Activated CD4-positive, alpha-beta T cell treated with anti-CD3 and anti-CD28 coated beads, Interleukin-2, Interleukin-4, amounts not matched to agents 100 ng/mL and 50 ng/mL, durations not matched to agents 16 hours and 8 hours (primary cell): ENCODE measurements at places on chromosomes 3 and 15.
A peak's percentile ranks its signal among the peaks of the same experiment; 100 is the strongest.

- DNase-seq = no peak
Observed at GRCh38 chr3:118412503-118412902, 622.1 kb downstream of the IGSF11 start.

DNA sequence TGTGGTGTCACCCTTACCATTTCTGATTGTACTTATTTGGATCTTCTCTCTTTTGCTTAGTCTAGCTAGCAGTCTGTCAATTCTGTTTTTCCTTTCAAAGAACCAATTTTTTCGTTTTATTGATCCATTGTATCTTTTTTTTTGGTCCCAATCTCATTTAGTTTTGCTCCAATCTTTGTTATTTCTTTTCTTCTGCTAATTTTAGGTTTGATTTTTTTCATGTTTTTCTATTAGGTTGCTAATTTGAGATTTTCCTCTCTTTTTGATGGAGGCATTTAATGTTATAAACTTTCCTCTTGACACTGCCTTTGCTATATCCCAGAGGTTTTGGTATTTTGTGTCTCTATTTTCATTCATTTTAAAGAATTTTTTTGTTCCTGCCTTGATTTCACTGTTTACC is 16.9 kb upstream of the FAM98B start:
- DNase-seq = no peak

DNA sequence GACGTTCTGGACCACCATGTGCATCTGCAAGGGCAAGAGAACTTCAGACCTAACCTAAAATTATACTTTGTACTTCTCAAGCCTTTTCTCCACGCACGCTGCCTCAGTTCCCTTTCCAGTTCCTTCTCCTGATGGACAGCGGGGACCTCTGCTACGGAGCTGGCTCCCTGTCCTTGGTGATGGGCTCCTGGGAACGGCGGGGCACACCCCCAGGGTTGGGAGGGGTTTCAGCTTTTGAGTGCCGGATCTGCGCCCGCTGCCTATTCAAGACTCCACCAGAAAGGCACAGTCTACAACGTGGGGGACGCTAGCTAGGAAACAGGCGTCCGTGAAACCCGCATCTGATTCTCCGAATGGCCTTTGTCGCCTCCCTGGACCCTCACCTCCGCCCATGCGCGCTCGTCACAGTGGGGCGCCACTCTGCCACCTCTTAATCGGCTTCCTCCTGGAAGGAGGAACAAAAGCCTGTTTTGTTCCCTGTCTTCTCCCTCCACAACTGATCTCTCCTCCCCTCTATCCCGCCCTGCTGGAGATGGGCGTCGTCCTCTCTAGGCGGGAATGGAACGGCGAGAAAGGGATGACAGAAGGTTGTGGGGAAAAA is 2.2 kb downstream of the GPR149 start:
- no peak for DNase-seq

GRCh38 chr3:38980938-38981337 is 70.8 kb downstream of the SCN11A start:
- no peak for DNase-seq

GRCh38 chr3:47441796-47442551 is 33.8 kb downstream of the SCAP start:
- DNase-seq = no peak

GRCh38 chr3:192060160-192060781 is 599.3 kb downstream of the PYDC2 start:
- DNase-seq = no peak

DNA sequence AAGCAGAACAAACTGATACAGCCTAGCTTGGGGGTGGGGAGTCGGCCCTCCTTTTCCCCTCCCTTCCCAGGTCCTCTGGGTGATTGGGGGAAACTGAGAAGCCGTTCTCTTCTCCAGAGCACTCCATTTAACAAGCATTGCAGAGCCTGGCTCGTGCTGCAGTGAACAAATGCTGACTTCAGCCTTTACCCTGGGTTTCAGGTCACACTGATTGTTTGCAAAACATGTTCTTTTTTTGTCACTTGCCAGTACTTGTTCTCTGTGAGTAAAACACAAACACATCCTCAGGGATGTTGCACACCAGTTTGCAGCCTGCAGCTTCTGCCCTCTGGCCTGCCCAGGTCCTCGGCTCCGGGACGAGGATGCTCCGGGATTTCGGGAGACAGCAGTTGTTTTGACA is 132.8 kb downstream of the PGPEP1L start:
- DNase-seq = no peak

DNA sequence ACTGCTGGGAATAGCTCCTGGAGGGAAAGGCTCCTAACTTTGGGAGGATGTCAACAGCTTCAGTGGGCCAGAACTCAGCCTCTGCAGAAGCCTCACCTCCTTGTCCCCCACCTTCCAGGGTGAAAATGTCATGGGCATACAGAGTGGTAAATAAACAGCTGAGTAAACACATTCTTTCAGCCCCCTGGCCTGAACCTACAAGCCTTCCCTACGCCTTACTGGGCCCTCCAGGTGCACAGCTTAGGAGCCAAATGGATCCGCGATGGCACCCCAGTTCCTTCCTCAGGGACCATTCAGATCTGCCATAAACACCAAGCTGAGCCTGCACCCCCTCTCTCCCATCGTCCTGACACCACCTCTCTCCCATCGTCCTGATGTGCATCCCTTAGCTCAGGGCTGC is 126.2 kb upstream of the IGF1R start:
- DNase-seq = no peak

- no peak for DNase-seq
Observed at GRCh38 chr15:58546635-58547627, 115.1 kb downstream of the LIPC start.

- DNase-seq = no peak
Observed at GRCh38 chr3:124577494-124578167, 152.6 kb upstream of the UMPS start.

GRCh38 chr3:57756528-57757401 is 656 bp downstream of the SLMAP start:
- DNase-seq = peak; percentile 32

DNA sequence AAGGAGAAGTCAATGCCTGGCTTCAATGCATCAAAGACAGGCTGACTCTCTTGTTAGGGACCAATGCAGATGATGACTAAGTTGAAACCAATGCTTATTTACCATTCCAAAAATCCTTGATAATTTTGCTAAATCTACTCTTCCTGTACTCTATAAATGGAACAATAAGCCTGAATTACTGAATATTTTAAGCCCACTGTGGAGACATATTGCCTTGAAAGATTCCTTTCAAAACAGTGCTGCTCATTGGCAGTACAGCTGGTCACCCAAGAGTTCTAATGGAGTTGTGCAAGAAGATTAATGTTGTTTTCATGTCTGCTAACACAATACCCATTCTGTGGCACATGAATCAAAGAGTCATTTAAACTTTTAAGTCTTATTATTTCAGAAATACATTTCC is 181.0 kb upstream of the CBLB start:
- DNase-seq = no peak

DNA sequence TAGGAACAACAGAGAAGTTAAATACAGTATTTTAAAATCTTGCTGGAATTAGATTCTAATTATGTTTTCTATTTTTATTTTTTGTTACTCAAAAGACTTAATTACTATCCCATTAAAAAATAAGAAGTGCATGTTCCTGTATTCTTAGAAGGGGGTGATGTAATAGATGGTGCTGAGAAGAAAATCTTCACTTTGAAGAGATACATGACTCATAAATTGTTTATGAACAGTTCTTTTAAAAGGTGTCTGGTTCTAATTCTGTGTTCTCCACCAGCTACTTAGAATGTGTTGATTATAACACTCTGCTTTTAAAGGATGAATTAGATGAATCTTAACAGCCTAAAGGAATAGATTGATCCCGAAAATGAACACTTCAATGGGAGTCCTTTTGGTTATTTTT is 8.2 kb downstream of the RCN2 start:
- DNase-seq = no peak

DNA sequence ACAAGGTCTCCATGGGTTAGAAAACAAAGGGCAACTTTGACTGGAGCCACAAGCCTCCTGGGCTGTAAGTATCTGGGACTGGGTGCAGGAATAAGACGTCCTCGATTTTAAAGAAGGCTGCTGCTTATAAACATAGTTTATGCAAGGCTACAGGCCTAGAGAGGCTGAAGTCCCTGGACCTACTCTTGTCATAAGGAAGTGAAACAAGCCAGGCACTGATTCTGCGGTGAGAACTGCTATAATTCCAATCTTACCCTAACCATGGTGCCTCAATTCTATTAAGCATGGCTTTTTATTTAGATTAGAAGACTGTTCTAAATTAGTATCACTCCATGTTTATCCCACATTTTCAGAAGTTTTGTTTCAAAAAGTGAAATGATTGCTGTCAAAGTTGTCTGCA is 777.6 kb downstream of the PLOD2 start:
- no peak for DNase-seq

DNA sequence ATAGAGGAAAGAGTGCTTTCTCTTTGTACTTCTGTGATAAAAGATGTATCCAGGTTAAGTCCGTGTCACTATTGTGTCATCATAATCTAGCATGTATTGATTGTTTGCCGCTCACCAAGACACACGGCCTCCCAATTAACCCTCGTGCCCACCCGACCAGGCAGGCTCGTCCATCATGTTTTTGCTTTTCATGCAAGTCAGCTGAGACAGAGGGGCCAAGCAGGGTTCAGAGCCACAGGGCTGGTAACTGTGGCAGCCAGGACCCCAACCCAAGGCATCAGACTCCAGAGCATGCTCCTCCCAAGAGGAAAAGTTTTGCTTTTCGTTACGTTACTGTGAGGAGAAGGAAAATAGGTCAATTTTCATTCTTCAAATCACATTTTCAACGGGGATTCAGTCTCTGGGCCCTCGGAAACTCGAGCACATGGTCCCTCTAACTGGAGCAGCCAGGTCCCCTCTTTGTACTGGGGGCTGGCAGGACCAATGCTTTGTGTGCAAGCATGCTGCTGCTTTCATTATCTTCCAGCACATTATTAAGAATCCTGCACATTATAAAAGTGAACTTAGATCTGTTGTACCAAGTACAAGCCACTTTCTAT is 161.1 kb upstream of the TOPAZ1 start:
- DNase-seq = no peak

DNA sequence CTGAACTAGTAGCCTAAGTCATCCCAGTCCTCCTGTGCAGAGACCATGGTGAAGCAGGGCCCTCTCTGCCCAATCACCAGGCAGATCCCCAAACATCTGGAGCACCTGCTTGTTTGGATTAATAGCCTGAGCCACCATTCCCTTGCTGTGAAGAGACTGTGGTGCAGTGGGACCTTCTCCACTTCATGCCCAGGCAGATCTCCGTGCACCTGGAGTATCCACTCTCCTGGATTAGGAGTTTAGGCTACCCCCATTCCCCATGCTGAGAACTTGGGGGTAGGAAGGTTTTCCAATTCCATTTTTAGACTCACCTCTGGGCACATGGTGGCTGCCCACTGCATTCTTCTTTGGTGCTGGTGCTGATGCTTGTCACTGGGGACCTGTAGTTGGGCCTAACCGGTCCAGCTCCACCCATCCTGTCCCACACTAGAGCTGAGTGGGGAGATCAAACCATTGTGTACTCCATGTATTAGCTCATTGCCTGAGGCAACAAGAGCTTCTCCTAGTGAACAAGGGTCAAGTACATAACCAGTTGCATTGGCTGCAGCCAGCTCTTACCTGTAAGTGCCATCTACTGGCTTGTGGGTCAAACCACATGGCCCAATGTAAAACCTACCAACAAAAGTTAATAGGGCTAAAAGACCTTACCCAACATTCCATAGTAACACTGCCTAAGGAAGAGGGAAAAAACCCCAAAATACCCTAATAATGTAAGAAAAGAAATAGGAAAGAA is 382.5 kb upstream of the CBLB start:
- no peak for DNase-seq

DNA sequence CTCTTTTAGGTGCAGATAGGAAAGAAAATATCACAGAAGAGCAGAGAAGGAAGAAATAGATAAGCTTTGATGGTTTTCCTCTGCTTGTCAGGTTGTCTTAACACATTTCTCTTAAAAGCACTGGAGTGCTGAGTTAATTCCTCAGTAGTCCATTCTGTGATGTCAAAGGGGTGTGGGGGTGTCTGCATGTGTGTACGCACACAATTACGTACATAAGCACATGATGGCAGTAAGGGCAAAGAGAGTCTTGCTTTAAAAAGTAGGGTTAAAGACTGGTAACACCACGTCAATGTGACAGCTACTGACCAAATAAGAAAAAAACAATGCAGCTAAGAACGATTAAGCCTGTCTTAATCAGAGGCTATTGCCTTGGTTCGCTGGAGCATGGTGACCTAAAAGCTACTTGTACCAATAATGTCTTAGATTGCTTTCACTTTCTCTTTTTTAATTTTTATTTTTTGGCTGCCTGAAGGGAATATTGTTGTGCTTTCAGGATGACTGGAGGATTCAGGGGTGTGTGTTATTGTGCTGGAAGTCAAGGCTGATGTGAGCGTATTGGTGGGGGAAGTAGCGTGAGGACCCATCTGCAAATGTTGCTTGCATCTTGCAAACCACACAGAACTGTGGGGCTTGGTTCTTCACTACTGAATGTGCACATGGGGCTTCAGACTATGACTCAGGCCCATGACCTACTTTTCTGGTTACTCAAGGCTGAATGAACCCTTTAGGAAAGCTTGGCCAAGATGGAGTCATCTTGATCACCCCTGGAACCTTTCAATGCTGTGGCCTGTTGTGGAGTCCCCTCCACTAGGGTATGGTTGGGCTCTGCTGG is 417.8 kb upstream of the TPM1 start:
- DNase-seq = peak; percentile 14

- DNase-seq = no peak
Observed at GRCh38 chr3:50819882-50820281, 145.2 kb downstream of the DOCK3 start.

GRCh38 chr15:78061963-78062427 is 15.5 kb downstream of the TBC1D2B start:
- DNase-seq = peak; percentile 52

GRCh38 chr3:50655009-50655830 is 19.5 kb upstream of the DOCK3 start:
- DNase-seq = peak; percentile 35

DNA sequence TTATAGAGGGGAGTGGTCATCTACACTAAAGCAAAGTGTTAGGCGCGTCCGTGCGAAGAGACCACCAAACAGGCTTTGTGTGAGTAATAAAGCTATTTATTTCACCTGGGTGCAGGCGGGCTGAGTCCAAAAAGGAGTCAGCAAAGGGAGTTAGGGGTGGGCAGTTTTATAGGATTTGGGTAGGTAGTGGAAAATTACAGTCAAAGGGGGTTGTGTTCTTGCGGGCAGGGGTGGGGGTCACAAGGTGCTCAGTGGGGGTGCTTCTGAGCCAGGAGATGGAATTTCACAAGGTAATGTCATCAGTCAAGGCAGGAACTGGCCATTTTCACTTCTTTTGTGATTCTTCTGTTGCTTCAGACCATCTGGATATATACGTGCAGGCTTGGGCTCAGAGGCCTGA is 47.1 kb downstream of the OIP5 start:
- DNase-seq = no peak

DNA sequence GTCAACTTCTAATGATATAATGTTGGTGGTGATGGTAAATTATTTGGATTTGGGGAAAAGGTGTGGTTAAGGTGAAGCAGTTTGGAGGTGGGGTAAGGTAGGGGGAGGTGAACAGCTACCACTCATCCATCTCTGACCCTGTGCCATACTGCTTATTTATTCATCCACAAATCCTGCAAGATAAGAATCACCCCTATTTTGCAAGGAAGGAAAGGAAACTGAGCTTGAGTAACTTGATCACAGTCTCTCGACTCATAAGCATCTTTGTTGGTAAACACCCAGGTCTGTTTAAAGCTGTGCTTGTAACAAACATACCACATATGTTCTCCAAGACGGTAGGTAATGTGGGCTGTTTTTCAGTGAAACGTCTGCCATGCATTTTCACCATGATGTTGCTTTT is 67.3 kb downstream of the PTPRG start:
- no peak for DNase-seq

GRCh38 chr3:78875436-78875835 is 892.4 kb downstream of the ROBO1 start:
- DNase-seq = no peak
